ENCODE measurements at places on chromosomes 5 and 9.

DNA sequence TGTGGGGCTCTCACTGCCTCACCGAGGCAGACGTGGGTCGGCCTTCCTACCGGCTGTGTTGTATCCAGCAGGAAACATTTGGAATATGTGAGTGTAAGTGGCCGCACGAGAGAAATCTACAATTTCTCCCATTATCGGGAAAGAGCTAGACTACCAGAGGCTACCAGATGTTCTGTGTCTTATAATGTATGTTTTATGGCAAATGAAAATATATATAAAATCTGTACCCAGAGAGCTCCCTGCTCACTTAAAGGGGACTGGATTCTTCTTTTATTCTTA, 69.5 kb upstream of the PITX1 start:
- DNase-seq: no peak

- no peak for DNase-seq
Observed at GRCh38 chr9:120252248-120252647, 327.7 kb downstream of the CDK5RAP2 start.

DNA sequence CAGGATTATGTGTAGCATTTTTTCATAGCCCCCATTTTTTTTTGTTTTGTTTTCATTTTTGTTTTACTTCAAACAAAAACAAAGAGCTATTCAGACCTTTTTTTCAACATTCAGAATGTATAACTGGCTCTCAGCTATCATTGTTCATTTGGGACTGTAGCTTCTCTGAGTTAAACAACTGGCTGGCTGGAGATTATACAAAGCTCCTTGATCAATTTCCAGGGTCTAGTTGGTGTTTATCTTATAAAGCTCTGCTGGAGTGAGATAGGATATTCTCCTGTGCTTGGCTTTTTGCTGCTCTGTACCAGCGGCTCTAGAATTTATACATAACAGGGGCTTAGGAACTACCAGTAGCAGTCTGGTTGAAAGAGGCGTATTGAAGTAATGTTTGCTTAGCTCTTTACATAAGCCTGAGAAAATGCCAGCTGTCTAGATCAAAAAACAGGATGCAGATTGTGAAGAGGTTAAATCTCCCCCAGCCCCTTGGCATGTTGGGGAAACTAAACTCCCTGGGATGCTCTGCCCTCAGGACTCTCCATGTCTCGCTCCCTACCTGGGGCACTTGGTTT, 15.2 kb downstream of the GARNL3 start:
- DNase-seq: no peak

DNA sequence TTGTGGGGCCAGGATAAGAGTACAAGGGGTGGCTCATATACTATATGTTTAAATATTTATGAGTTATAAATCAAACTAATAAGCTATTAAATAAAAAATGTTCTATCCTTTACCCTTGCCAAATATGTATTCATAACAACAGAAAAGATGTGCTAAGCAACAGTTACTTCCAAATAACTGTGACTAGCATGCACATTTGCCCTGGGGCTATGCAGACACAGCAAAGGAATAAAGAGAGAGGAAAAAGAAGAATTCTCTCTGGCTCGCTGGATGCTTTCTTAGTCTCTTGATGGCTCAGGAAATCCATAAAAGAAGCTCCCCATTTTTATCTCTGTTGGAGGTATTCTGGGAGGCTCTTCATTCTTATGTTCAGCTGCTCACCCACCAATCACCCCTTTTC, 182.4 kb upstream of the ATP10B start:
- DNase-seq: no peak

Measured in activated T-helper 1 cell treated with anti-CD3 and anti-CD28 coated beads, Interleukin-2, amount 50 U/mL, for 16 hours (primary cell).